ENCODE measurements at places on chromosomes 6 and 20.
A peak's percentile ranks its signal among the peaks of the same experiment; 100 is the strongest.

- DNase-seq, result peak; percentile 37
Measured at GRCh38 chr6:137871831-137872454, 4.9 kb downstream of the TNFAIP3 start.

DNA sequence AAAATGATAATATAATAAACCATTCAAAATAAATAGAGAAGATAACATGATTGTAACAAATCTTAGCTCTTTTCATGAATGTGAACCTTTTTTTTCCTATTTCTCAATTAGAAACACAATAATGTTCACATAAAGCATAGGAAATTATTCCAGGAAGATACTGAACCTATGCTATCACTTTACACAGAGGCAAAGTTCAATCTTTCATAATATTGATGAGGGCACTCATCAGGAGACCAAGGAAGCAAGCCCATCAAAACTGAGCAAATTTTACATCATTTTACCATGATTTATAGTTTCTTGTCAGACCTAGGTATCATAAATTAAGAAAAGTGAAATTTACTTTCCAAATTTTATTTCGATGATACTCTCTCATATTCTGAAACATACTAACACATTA, 938.5 kb downstream of the TBC1D32 start:
- DNase-seq, result no peak

GRCh38 chr6:96836631-96837080, 621 bp downstream of the GPR63 start:
- no peak for DNase-seq

- DNase-seq, result no peak
Measured at GRCh38 chr6:168196881-168197635, 118.0 kb upstream of the FRMD1 start.

- DNase-seq, result no peak
Measured at GRCh38 chr20:48627737-48628128, 200.1 kb downstream of the PREX1 start.

DNA sequence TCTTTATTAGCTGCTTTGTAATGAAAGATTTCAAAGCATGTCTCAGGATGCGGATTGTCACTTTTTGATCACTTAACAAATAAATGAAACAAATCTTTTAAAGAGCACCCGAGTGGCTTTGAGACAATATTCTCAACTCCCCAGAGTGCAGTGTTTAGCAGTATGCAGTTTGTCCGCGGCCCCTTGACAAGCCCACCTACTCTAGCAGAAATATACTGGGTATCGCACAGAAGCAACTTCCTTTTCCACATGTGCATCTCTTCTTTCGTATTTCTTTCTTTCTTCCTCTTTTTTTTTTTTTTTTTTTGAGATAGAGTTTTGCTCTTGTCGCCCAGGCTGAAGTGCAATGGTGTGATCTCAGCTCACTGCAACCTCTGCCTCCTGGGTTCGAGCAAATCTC, 84.5 kb upstream of the FAM184A start:
- no peak for DNase-seq

DNA sequence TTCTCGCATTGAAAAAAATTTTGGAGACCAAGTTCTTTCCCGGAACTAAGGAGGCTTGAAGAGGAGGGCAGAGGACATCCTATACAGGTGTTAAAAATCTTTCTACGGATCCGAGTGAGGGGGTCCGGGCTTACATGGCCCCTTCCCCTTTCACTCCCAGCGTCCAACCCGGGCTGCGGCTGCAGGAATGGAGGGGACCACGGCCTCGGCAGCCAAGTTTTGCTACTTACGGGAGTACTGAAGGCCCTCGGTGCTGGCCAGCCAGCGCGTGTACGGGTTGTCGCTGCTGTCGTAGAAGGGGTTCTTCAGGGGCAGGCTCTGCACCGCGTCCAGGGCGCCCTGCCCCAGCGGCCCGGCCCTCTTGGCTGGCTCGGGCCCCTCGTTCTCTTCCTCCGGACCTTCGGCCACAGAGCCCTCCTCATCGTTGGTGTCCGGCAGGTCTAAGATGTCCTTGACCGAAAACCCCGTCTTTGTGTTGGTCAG, 642 bp downstream of the NKX2-2 start:
- no peak for DNase-seq

All from LHCN-M2 (cell line).